PC-9 (cell line): ENCODE measurements at places on chromosomes 5 and 9.

DNA sequence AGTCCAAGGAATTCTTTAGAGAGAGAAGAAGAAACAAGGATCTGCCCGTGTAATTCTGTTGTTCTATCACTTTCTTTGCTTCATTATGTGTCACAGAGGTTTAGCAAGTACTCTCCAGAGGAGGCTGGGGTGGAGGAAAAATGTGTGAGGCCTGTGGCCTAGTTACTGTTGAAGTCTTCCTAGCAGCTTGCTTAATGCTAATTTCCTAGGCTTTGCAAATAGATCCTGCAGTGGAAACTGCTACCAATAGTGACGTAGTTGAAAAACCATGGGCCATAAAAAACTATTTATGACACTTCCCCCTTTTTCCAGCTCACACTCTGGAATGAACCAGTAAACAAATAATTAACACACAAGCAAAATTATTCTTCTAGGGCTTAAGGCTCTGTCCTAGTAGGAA lies 27.0 kb upstream of the C9orf72 start:
- DNase-seq: no peak

GRCh38 chr9:96383165-96383942 lies at the start of gene SLC35D2:
Gene SLC35D2, minus strand, starts transcription at chr9:96383711. Its CDS starts 77 bp downstream, at chr9:96383634.
- DNase-seq: peak; percentile 78

DNA sequence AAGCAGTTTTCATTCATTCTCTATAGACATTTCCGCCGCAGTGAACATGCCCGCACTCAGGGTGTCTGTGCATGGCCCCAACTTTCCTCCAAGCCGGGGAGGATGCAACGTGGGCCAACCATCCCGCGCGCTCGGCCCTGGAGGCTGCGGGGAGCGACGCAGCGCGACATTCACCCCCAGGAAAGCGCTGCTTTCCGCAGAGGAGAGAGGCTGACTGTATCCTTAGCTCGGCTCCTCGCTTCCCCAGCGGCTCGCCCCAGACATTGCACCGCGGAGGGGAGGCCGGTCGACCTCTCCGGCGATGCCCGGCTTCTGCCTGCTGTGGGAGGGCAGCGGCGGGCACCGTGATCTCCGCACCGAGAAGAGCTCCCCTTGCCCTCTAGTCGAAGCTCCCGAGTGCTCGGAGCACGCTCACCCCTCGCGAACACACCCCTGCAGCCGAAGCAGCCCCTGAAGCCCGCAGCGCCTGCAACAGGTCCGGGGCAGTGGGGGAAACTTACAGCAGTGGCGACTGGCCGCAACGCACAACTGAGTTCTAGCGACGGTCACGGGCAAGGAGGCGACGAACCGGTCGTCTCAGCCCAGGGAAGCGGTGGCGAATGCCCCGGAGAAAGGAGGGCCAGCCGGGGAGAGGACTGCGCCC lies 600 bp downstream of the ENC1 start:
- DNase-seq: no peak

DNA sequence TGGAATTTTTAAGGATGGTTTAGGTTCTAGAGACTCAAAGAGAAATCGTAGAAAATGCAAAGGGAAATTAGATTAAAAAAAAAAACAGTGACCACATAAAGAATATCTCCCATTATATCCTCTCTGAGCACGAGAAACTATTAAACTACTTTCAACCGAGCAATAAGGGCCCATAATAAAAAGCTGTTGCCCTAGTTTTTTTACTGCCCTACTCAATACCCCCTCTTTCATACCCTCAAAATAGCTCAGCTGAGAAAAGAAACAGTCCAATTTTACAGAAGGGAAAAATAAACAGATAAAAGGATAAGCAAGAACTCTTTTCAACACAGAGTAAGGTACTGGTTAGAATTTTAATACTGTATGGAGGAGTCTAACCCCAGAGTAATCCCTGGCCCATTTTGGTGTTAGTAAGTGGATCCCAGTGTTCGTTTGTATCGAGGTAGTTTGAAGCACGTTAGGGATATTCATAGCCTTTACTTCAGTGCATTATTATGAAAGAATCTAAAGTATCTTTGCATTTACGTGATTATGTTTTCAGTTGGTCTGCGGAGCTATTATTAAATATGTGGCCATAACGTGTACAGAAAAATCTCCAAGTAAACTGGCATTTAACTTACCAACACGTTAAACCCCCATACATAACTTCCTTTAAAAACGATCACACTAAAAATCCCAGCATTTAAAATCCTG lies 980 bp upstream of the RHOBTB3 start:
- no peak for DNase-seq

- no peak for DNase-seq
Measured at GRCh38 chr9:12854221-12854620, 79.4 kb downstream of the LURAP1L start.
